ENCODE measurements at places on chromosomes 4 and X.

GRCh38 chrX:88136328-88136727, 610.7 kb upstream of the CPXCR1 start:
- no peak for DNase-seq

- DNase-seq = peak; percentile 53
Measured at GRCh38 chr4:18042754-18043153, 21.2 kb upstream of the LCORL start.

DNA sequence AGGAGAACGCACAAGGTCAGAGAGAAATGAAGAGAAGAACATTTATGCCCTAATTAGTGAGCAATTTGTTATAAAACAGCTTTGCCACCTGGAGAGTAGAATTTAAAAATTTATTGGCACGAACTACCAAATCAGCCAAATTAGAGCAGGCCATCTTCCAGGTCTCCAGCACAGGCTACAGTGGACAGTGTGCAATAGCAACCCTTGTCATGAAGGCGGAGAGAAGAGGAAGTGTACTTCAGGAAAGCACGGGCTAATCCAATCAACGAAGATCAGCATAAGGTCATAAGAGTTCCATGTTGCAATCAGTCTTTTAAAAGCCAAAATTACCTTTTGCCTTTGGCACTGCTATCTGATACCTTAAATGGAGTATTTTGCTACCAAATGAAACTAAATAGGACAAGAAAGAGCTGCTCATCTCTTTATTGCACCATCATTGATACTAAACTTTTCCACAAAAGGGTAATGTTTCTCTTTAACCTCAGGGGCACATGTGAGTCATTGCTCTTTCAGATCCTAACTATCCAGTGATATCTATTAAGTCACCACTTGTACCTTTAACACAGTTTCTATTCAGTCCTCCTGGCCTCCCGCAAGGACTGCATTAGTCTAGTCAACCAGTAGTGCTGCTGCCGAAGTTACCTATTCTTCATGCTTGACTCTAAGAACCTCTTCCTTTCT, 19.9 kb downstream of the ANK2 start:
- no peak for DNase-seq

- DNase-seq = peak; percentile 19
Measured at GRCh38 chrX:84710611-84711010, 208.4 kb upstream of the HDX start.

GRCh38 chrX:71181558-71181909, 36.9 kb downstream of the NLGN3 start:
- DNase-seq = no peak

DNA sequence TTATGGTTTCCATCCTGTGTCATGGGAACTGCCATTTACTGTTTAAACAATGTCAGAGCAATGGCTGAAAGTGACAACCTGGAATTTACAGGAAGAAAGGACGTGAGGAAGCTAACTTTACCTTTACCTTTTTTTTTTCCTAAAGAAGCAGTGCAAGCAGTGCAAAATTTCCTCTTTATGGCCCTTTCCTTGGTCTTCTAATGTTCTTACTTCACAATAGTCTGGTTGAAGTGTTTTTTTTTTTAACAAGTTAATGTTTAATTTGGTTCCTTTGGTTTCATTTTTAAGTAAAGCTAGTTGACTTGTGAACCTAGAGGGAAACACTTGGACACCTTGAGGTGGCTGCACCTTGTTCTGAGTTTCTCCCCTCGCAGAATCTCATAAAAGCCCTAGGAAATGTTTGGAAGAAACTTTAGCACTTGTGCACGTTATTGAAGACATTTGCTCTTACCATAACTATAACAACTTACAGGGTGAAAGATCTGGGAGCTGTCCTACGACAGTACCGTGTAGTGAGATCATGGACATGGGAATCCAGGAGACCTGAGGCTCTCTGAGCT, 1.8 kb downstream of the SGMS2 start:
- peak; percentile 75 for DNase-seq

GRCh38 chr4:112127048-112127637, 18.1 kb upstream of the FAM241A start:
- DNase-seq = no peak

DNA sequence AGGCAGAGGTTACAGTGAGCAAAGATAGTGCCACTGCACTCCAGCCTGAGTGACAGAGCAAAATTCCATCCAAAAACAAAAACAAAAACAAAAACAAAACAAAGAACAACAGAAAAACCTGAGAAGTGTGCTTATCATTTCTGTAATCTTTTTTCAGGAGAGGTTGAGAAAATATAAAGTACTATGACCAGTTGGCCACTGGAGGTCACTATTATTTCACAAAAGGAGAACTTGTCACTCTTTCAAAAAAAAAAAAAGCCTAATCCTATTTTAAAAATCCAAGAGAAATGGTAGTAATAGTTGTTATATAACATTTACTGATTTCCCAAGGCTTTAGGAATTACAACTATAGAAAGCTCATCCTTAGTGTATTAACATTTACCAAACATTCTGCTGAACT, 24.9 kb upstream of the RNF150 start:
- peak; percentile 55 for DNase-seq

DNA sequence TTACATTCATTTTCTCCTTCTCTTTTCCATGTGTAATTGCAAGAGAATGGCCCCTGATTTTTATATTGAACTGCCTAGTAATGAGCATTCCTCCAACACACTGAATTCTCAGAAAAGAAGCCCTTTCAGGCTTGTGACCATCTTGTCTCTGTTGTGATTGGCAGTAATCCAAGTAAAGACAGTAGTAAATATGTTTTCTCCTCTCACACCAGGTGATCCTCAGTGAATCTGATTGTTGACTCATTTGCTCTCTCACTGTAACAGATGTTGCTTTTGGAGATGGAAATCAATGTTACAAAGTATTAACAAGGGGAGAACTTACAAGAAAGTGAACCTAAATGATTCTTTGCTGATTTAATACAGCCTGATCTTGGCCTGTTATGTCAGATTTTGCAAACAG, 271.0 kb downstream of the AFF2 start:
- DNase-seq = no peak

DNA sequence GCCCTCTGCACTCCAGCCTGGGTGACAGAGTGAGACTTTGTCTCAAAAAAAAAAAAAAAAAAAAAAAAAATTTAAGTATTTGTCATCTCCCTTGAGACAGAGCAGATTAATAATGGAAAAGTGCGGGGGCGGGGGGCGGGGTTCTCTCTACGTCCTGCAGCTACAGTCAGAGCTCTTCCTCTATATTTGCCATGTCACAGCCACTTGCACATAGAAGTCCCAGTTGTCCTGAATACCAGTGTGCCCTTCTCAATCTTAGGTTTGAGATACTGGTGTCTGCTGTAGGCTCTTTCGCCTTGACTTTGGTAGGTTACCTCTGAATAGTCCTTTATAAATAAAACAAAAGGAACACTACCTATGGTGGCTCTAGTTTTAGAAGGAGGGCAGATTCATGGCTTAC, 237.8 kb upstream of the PGRMC2 start:
- peak; percentile 45 for DNase-seq

DNA sequence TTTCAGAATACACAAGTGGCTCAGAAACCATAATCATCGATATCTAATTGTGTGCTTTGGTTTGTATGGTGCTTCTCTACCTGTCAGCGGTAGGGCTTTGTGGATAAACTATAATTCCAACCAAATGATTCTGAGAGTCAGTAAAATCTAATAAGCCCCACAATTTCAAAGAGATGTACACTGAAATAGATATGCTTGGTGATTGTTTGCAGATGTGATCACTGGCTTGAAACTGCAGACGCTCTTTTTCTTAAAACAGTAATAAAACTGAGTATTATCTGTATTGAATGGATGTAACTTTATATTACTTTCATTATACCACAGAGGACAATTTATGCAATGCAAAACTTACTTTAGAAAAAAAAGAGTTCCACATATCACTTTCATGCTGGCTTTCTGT, 198.8 kb upstream of the ANXA10 start:
- no peak for DNase-seq

- no peak for DNase-seq
Measured at GRCh38 chr4:1556541-1557220, 127.4 kb downstream of the FAM53A start.

DNA sequence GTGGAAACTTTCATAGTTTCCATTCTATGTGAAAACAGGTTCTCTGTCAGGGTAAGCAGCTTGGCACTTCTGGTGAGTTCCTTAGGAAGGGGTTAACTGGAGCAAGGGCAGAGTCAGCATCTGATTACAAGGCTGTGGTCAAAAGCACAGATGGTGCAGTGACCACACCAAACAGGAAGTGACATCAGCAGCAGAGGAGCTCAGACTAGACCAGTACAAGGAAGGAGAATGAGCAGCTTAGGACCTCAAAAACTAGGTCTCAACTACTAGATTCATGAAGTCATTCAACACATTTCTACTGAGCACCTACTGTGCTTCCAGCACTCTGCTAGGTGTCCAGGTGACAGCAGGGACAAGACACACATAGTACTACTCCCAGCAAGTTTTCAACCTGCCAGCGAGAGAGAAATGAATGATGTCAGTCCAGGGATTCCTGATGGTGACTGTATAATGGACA, 130.2 kb downstream of the AMELX start:
- peak; percentile 10 for DNase-seq

- DNase-seq = no peak
Measured at GRCh38 chr4:101127176-101127790, 220.0 kb downstream of the PPP3CA start.

GRCh38 chr4:183638436-183638835, 20.5 kb downstream of the RWDD4 start:
- no peak for DNase-seq

DNA sequence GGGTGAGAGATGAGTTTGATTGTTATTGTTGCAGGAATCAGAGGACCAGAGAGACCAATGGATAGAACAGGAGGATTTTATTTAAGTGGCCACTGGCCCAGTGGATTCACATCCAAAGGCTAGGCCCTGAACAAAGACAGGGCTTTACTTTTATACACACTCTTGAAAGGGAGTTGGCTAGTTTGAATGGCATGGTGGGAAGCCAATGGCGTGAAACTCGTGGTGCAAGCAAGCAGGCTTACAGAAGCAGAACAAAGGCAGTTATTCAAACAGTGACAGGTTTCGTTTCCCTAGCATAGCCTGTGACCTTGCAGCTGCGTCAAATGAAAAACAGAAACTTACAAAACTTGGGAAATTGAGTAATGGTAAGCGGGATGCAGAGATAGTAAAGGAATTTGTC, 110.2 kb upstream of the PRDX4 start:
- DNase-seq = no peak

DNA sequence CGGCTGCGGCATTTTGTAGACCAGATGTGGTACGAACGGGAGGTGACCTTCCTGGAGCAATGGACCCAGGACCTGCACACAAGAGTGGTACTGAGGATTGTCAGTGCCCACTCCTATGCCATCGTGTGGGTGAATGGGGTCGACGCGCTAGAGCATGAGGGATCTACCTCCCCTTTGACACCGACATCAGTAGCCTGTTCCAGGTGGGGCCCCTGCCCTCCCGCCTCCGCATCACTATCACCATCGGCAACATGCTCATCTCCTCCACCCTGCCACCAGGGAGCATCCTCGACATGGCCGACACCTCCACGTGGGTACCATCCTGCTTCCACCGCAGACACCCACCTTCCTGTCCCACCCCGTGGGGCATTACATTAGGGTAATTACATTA, 46.2 kb downstream of the SMARCA5 start:
- no peak for DNase-seq
